ENCODE measurements at places on chromosomes 6 and 20. TPM values are rescaled to one million over a fixed set of nuclear protein-coding genes. Genes with fewer than 3 reads are reported as not detected.

Gene WFDC9
- not detected for total RNA-seq

Gene PSORS1C1
- total RNA-seq: 0.18 TPM

Gene ADGB
- total RNA-seq: not detected

Gene ZKSCAN4
- total RNA-seq: 4.4 TPM

Gene MROH8
- total RNA-seq: under 0.01 TPM

Gene MYLK2
- 0.18 TPM for total RNA-seq

Gene FAM83B
- total RNA-seq: not detected

Gene MYB
- 4.0 TPM for total RNA-seq

Gene GHRH
- not detected for total RNA-seq

Gene CAGE1
- total RNA-seq: not detected

Gene RAD21L1
- 0.29 TPM for total RNA-seq

Gene PLN
- total RNA-seq: 0.58 TPM

Gene ZNF334
- 0.58 TPM for total RNA-seq

Gene PRICKLE4
- total RNA-seq: not detected

Gene NKAIN4
- not detected for total RNA-seq

Gene LY6G6C
- total RNA-seq: not detected

Gene VGLL2
- total RNA-seq: not detected

Gene OR2B6
- not detected for total RNA-seq

Gene SCRT2
- not detected for total RNA-seq

Gene PRSS35
- total RNA-seq: 3.0 TPM

Gene GLP1R
- total RNA-seq: not detected

Gene LTB
- not detected for total RNA-seq

Gene KCNQ2
- 1.4 TPM for total RNA-seq

Gene PSMB1
- 485 TPM for total RNA-seq

Gene ZKSCAN8
- total RNA-seq: 8.6 TPM

Gene BFSP1
- total RNA-seq: 2.3 TPM

Gene POLR1C
- 29.2 TPM for total RNA-seq

Gene DTNBP1
- 3.5 TPM for total RNA-seq

Gene EDN1
- under 0.01 TPM for total RNA-seq

Gene GPX5
- total RNA-seq: not detected

Gene NKX2-4
- total RNA-seq: not detected

Gene TREM2
- total RNA-seq: not detected

Gene L3MBTL3
- total RNA-seq: 2.5 TPM

Gene LKAAEAR1
- not detected for total RNA-seq

Gene PAK5
- not detected for total RNA-seq

Gene NEURL2
- total RNA-seq: 6.4 TPM

Gene CEP57L1
- 24.5 TPM for total RNA-seq

Gene HLA-DMB
- not detected for total RNA-seq

Gene RAET1L
- not detected for total RNA-seq

Gene TMEM217
- total RNA-seq: 2.0 TPM

Gene INSM1
- total RNA-seq: not detected

Gene COL12A1
- 311 TPM for total RNA-seq

Gene BMP7
- total RNA-seq: not detected

Gene ACTR5
- total RNA-seq: 6.7 TPM
